Activated T-cell treated with anti-CD3 and anti-CD28 coated beads for 48 hours (primary cell): ENCODE measurements at places on chromosomes 11 and 22.

DNA sequence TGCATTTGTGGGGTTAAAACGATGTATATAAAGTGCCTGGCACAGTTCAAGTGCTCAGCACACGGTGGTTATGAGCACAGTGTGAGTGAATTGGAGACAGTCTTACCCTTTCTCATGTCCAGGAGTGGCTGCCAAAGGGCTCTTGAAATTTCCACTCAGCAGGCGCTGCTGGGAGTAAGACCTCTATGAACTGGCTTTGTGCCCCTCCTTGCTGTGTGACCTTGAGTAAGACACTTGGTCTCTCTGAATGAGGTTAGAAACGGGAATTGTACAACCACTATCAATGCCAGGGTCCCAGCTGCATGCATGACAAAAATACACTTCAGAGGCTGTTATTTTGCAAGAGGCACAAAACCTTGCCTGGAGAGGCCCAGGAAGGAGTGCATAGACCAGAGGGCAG is 86.6 kb downstream of the TSPAN18 start:
- no peak for DNase-seq

DNA sequence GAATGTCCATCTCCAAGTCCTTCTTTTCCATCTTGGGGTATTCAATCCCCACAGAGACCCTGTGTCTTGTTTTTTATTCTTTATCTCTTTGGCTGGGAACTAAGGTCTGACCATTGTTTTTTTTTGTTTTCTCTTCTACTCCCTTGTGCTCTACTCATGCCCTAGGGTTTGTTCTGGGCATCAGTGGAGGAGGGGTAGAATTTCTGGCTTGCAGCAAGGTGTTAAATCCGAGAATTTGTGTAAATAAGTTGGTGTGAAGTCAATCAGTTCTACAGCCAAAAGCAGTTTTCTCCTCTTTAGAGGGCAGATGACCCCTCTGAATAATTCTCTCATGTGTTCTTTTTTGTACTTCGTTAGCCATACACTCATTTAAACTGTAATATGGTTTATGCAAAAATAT is 10.7 kb downstream of the CECR2 start:
- DNase-seq = no peak

DNA sequence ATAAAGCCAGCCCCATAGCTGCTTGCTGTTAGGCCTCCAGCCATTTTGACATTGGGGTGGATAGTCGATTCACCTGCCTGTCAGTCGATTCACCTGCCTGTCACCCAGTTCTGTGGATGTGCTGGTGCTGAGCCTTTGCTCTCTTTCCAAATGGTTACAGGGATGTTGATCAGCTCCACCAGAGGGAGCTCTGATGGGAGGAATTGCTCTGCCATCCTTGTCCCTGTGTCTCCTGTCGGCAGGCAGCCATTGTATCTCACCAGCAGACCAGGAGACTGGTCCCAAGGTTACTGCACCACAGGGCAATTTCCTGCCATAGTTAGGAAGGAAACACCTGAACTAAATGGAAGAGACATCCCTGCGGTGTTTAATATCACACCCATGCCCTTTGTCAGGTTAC is 6.1 kb downstream of the MPEG1 start:
- no peak for DNase-seq

DNA sequence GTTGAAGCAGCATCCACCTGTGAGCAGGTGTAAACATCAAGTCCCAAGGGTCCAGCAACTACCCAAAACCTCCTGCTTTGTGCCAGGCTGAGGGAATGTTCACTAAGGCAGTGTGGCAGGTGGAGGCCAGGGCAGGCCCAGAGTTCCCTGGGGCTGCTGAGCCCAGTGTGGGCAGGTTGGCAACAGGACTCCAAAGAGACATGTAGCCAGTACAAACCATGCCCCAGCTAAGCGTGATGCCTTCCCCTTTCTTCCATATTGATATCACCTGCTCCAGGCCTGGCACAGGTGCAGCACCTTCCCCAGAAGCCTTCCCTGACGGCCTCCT is 30.0 kb upstream of the SCUBE2 start:
- DNase-seq = no peak

DNA sequence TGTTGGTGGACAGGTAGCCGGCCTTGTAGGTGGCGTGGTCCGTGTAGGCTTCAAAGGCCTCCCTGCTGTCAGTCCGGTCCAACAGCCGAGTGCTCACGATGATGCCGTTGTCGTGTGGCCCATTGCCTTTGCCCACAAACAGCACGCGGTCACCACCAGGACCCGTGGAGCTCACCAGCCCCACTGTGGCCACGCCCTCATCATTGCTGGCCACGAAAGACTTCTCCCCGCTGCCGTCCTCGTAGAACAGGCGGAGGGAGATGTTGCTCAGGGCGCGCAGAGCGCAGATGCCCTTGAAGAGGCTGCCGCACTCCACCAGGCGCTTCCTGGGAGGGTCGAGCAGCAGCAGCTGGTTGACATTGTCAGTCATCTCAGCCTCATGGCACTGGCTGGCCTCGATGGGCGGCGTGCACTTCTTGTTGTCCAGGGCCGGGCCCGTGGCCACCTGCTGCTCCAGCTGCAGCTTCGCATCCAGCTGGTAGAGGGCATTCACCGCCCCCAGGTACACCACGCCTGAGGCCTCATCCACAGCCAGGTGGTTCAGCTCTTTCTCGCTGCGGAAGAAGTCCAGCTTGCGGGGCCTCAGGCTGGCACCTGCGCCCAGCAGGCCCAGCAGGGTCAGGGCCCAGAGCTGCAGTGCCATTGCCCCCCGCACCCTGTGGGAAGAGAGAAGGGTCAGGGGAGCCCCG is 17.4 kb downstream of the PLXNB2 start:
- DNase-seq = no peak

- no peak for DNase-seq
Measured at GRCh38 chr11:75334402-75334891, 17.0 kb downstream of the ARRB1 start.

DNA sequence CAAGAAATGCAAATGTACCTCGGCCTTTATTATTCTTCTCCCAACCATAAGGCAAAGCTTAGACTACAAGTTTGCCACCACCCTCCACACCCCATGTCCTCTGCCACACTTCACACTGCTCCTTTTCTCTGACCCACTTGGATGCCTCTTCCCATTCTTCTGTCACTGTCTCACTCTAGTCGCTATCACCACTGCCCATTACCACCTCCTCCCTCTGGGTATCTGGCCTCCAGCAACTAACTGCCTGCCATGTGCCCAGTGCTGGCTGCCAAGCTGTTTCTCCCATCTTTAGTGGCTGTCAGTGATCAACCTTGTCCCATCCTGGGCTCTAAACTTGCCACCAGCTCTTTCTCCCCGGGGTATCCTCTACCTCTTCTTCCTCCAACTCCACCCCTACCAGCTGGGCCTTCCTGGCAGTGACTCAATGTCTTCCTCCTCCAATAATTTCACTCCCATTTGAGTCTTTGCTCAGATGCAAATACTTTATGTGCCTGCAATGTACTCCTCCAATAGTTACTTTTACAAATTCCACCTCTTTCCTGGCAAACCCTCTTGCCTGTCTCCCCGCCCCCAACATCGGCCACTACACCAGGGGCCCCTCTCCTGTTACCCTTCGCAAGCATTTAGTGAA is 20.1 kb upstream of the KDM2A start:
- no peak for DNase-seq

DNA sequence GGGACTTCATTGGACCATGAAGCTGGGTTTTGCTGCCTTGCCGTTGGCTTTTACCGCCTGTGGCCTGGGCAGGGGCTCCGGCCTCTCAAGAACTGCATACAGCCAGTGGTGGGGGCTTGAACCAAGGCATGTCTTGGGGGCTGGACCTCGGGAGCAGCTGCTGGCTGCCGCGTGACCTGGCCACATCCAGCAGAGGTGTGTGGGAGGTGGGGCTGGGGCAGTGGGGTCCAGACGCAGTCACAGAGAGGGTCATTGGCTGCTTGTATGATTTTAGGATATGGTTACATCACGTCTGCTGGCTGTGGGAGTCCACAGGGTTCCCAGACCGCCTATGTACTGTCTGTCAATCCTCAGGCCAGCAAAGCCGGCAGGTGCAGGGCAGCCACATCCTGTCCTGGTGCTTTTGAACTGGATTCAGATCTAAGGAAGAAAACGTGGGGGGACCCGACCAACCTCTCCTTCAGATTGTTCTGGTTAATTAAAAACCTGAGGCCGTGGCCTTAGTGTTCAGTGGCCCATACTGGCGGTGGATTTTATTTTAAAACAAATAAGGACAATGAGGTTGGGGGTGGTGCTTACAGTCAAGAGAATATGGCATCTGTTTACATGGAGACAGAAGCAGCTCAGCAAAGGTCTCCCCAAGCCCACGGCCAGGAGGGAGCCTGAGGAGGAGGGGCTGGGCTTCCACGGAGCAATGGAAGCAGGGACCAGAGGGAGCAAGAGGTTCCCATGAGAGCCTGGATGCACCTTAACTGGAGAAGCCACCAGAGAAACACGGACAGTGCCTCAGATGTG is 426.0 kb downstream of the TBC1D22A start:
- DNase-seq = no peak

- DNase-seq = no peak
Measured at GRCh38 chr11:103537904-103538502, 428.8 kb downstream of the DYNC2H1 start.

DNA sequence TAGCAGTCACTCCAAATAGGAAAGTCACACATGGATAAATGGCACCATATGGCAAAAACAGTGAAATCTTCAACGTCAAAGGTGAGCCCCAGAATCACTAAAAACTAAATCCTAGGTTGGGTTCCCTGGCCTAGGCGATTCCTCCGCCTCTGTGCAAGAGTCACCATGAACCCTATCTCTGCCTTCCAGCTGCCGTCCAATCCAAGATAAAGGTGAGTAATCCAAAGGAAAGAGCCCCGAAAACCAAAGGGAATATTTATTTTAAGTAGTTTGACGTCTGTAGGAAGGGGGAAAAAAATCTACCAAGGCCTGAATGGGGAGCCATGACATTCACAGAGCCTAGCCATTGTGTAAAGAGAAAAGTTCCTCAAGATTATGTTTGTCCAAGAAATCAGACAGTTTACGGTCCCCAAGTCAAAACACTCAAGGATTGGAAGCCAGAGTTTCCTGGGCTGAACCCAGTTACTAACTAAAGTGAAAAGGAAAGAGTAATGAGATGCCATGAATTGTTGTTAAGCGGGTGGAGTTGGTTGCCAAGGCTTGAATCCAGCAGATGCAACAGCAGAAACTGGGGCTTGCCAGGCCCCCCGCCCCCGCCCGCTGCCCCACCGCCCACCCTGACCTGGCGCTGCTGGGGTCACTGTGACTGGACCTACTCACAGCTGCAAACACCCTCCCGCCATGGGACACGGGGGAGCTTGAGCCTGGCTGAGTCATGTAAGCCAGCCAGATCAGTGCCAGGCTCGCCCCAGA is 39.7 kb upstream of the ETS1 start:
- no peak for DNase-seq

GRCh38 chr11:29159552-29160465 is 857.0 kb downstream of the KCNA4 start:
- no peak for DNase-seq

DNA sequence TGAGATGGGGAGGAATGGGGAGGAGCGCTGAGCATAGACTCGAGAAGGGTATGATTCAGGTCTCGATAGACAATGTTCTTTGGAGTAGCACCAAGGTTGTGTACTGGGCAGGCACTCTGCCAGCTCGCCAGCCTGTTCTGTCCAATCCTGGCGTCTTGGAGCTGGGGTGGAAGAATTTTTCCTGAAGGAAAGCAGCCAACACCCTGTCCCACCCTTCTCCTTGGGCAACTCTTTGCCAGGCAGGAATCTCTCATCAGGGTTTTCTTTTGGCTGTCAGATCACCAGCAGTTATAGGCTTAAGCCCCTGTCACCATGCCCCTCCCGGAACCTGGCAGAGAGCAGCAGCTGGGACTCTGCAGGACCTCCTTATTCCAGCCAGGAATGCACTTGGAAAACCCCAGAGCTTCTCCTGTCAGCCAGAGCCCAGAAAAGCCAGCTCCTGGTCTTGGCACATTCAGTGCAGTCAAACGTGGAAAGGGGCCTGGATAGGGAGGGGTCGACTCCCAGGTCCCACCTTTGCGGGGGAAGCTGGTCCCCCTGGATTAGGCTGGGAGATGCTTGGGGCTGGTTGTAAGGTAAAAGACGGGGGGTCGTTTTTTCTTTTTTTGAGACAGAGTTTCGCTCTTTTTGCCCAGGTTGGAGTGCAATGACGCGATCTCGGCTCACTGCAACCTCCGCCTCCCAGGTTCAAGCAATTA is 14.4 kb upstream of the SPTBN2 start:
- DNase-seq = no peak

DNA sequence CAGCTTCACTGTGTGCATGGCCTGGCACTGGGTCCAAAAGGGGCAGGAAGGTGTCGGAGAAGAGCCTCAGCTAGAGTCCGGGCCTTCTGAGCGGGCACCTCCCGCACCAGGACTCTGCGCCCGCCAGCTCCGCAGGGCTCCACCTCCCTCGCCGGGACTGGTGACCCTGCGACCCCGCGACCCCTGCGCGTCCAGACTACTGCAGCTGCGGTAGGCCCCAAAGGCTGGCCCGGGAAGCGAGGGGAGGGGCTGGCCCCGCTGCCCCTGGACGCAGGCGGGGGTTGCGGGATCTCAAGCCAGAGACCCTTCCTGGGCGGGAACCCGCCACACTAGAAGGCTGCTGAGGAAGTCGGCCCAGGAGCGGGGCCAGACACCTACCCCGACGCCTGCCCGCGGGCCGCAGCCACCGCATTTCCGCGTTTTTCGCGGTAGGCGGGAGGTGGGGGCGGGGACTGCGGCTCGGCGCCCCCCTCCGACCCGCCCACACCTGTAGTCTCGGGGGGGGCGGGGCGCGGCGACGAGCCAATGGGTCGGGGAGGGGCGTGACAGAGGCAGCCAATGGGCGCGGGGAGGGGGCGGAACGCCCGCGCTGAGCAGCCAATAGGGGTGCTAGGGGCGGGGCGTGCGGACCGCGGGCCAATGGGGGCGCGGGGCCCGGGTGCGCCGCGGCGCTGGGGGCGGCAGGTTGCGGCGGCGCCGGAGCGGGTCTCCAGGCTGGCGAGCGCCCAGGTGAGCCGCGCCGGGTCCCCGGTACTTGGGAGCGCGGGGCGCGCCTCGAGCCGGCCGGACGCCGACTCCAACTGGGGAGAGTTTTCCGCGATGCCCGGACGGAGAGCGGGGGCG is at the start of the genes LMNTD2 and RASSF7:
TSS of gene LMNTD2 (minus strand) at position 434 of the 843 bp plus-strand sequence. CDS start at position 412, 22 bp downstream.
TSS of gene RASSF7 (plus strand) at position 666 of the 843 bp plus-strand sequence. CDS start 799 bp downstream, outside the sequence.
- peak; percentile 95 for DNase-seq

- no peak for DNase-seq
Measured at GRCh38 chr11:112050721-112051120, 23.1 kb downstream of the PIH1D2 start.

DNA sequence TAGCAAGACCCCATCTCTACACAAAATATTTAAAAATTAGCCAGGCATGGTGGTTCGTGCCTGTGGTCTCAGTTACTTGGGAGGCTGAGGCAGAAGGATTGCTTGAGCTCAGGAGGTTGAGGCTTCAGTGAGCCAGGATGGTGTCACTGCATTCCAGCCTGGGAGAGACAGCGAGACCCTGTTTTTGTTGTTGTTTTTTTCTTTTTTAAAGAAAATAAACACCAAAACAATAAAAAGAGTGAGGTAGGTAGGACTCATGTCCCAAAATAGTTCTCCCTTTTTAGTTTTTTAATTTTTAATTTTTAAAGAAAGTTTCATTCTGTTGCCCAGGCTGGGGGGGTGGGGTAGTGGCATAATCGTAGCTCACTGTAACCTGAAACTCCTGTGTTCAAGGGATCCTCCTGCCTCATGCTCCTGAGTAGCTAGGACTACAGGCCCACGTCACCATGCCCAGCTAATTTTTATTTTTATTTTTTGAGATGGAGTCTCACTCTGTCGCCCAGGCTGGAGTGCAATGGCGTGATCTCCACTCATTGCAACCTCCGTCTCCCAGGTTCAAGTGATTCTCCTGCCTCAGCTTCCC is 25.5 kb upstream of the MALAT1 start:
- DNase-seq = no peak

GRCh38 chr22:17781319-17782031 is 7.2 kb upstream of the BID start:
- peak; percentile 48 for DNase-seq
